Neural progenitor cell (in vitro differentiated cells): ENCODE measurements at places on chromosomes 3 and 15.

- DNase-seq = no peak
Observed at GRCh38 chr15:49370782-49371181, 52.3 kb upstream of the FGF7 start.

- DNase-seq = no peak
Observed at GRCh38 chr15:51349156-51349844, 7.8 kb downstream of the GLDN start.

DNA sequence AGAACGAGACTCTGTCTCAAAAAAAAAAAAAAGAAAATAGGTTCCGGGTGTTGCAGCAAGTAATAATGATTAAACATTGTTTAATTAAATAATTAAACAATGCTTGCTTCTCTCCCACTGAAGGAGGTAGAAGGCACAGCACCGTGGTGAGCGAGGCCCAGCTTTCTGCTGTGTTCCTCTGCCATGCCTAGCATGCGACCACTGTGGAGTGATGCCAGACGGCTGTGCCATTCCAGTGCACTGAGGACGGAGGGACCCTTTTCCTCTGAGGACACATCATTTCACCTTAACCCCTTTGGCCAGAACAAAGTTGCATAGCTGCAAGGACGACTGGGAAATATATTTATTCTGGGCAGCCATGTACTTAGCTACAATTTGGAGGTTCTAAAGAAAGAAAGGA, 322.8 kb upstream of the TPRG1 start:
- DNase-seq = no peak

GRCh38 chr15:40043927-40044716, 5.1 kb upstream of the SRP14 start:
- DNase-seq = no peak

- no peak for DNase-seq
Observed at GRCh38 chr3:135082706-135083105, 287.6 kb downstream of the EPHB1 start.

DNA sequence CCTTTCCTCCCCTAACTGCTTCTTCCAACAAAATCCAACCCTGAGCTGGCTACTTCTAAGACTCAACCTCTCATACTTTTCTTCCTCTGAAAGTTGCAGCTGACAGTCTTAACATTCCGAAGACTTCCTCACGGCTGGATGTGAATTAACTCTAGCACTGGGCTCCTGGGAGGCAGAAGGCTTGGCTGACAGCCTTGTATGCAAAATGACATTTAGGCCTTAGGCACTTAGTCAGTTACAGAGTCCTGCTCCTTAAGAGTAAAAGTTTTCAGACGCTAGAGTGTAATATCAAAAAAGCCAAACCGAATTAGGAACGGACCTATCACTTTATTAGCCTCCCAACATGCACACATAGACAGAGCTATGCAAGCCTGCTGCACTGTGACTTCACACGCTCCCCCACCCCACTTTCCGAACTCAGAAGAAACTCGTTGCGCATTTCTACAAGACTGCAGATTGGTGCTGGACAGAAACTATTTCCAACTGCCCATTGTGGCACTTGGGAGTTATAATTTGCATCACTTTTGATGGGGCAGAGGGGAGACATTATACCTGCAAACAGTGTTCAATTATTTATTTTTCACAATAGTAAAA, 15.5 kb upstream of the ANXA2 start:
- DNase-seq = no peak

GRCh38 chr3:144237351-144237750, 265.7 kb downstream of the DIPK2A start:
- no peak for DNase-seq

DNA sequence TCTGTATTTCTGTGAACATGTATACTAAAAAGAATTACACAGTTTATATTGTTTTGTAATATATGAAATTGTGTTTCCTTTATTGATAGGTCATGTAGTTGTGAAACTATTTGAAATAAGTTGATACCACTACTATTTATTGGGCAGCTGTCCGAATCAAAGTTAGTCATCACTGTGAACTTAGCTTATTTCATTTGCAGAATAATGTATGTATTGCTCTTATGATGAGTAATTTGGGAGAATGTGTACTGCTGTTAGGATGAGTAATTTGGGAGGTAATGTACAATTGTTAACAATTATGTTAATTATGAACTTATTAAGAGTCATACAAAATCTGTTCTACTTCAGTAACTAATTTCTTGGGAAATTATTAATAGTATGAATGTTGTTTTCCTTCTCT, 22.2 kb downstream of the FXR1 start:
- DNase-seq = no peak

DNA sequence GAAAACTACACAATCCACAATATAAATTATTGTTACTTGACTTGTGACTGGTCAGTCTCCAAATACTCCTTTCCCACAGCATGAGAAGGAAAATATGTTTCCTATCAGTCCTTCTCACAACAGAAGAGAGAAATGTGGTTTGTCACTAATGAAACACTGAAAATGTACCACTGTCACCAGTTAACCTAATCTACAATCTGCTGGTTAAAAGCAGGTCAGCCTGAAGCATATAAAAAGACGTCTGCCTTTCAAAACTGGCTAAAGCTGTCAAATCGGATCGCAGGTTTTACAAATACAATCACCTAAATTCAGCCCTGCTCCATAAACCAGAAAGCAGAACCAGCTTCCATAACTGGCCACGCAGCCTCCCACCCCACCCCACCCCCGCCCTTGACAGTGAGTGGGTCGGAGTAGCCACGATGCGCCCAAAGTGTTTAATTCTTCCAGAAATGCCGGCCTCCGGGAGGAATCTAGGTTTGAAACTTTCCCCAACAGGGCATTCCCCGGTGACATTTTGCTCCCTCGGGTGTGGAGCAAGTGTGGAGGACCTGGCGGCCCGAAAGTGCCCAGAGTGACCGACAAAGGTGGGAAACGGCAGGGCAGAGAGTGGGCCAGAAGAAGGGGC, 682 bp downstream of the ETFA start:
- DNase-seq = peak; percentile 36

DNA sequence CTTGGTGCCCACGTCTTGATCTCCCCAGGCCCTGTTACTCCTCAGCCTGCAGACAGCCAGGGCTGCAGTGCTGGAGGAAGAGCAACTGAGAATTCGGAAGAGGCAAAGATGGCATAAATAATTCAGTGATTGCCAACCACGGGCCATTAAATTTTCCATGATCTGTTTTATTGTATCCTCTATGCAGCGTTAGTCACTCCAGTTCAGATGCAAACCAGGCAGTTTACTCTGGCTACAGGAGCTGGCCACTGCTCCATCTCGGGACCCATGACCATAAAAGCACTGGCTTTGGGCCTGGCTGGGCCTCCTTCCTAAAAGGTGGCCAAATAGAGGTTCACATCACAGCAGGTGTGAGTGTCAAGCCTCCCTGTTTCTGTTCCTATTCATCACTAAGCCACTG, 137.6 kb upstream of the TLE3 start:
- no peak for DNase-seq

GRCh38 chr3:20984594-20985205, 766.3 kb downstream of the ZNF385D start:
- DNase-seq = no peak

DNA sequence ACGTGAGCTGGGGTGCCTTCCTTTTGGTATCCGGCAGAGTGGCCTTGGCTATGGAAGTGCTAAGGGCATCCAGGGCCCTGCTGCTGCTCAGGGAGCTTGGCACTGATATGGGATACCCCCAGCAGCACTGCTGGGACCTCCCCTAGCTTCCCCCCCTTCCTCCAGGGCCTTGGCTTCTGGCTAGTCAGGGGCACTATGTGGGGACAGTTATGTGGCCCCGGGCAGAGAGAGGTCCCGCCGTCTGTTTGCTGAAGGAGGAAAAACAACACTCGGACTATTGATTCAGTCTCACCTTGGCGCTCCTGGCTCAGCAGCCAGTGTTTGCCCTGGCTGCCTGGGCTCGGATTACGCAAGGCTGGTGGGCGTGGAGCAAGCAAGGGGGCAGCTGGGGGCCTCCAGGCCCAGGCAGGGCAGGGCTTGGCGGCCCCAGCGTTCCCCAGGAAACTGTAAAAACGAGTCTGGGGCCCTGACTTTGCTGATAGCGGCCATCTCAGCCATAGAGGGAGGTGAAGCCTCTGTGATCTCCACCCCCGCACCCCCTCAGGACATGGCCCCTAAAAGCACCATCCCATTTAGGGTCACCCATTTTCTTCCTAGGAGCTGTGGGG, 5.7 kb downstream of the FURIN start:
- DNase-seq = peak; percentile 61

DNA sequence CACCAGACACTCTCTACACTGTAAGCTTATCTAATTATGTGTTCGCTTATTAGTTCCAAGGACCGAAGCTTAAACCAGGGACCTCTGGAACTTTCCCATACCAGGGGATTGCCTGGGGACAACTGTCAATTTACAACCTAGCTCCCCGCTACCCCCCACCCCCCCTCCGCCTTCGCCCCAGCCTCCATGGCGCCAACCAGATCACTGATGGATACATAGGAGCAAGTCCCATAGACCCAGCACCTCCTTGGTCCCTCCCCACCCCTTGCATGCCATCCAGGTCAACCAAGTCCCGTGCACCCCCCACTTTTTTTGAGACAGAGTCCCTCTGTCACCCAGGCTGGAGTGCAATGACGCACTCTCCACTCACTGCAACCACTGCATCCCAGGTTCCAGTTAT, 930 bp upstream of the PDCD7 start:
- DNase-seq = no peak

- DNase-seq = no peak
Observed at GRCh38 chr3:976006-976405, 116.8 kb upstream of the CNTN6 start.

DNA sequence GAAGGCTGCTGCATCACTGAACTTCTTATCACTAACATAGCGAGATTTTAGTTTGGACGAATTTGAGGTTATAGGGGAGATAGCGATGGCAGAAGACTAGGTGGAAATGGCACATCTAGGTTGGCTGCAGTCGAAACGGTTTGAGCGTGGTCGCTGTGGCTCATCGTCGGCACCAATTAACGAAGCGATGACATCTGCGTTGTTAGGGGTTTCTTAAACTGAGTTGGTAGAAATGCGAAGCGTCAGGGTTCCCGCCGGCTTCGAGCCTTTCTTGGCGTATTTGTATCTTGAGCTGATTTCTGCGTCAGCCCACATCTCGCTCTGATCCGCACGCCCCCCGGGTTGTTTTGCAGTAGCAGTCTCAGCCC, 319 bp downstream of the LNP1 start:
- peak; percentile 72 for DNase-seq

GRCh38 chr3:114855839-114856238, 291.2 kb downstream of the ZBTB20 start:
- DNase-seq = no peak

DNA sequence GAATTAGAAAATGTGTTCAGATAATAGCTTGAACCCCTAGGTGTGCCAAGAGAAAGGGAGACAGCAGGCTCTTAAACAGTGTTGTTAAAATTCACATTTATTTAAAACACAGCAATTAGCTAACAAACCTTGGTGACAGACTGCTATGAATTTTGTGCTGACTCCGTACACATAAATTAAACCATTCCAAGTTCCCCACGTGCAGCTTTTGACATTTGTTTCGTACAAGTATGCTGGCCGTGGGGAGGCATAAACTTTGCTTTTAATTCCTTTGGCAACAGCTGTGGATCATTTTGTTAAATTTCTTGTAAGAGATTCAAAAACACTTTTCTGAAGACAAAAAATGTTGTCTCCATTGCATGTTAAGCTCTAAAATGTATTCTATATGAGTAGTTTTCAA, 465.3 kb downstream of the FGF12 start:
- DNase-seq = no peak

- DNase-seq = peak; percentile 52
Observed at GRCh38 chr3:47283591-47284364, 1.0 kb downstream of the KLHL18 start.

DNA sequence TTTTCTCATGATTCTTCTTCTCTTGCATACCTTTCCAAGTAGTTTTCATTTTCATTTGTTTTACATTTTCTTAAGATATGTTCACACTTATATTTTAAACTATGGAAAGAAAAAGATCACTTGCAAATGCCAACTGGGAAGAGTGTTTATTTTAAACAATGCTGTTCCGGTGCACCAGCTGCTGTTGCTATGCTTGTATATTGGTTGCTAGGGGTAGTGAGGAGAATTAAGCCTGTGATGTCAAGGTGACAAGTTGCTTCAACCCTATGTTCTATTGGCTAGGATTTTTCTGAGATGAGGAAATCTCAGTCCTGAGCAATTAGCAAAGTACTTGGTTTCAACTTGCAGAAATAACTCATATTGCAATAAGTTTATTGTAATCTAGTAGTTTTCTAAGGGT, 500.1 kb downstream of the MFSD1 start:
- DNase-seq = no peak

GRCh38 chr15:63277038-63277892, at the start of gene APH1B:
Gene APH1B (plus strand): TSS chr15:63277605. CDS start chr15:63277624, 19 bp downstream.
- DNase-seq = peak; percentile 87

- DNase-seq = no peak
Observed at GRCh38 chr3:171001957-171002694, 24.4 kb downstream of the SLC2A2 start.

- DNase-seq = no peak
Observed at GRCh38 chr3:151909681-151910405, 36.4 kb downstream of the SUCNR1 start.

DNA sequence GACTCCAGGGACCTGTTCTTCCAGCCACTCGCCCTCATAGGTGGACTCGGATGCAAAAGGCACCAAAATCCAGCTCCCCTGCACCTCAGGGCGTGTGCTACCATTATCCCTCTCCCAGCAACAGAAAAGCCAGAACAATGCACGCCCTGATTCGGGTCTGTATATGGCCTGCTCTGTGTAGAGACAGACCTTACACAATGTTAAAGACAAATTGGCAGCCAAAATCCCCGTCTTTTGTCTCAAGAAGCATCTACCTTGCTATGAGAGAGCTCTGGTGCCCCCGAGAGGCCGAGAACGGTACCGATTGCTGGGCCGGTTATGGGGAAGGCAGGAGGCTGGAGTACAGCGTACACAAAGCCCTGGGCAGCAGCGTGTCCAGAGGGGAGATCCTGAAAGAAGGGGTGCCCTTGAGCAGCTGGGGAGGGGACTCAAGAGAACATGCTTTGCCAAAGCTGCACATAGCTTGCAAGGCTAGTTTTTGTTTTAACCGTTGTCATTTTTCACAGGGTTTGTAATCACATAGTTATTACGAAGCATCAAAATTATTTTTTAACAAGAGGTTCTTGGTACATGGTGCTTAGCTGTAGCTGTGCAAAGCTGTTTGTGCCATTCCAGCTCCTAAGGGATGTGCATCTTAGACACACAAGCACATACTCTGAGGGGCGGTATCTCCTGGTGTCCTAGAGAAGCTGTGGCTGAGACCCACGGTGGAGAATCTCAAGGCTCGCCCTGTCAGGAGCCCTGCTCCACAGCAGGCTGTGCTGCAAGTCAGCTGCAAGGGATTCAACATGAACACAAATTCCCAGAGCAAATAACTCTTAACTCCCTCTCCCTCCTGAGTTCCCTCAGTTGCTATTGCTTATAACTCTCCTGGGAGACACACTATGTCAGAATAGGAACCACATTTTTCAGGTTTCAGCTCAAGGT, 461.5 kb upstream of the PPP2R3A start:
- peak; percentile 94 for DNase-seq

GRCh38 chr3:14649466-14649865, 2.1 kb upstream of the CCDC174 start:
- no peak for DNase-seq

GRCh38 chr3:71958533-71958932, 173.6 kb upstream of the PROK2 start:
- no peak for DNase-seq

GRCh38 chr15:92323525-92323924, 70.2 kb upstream of the ST8SIA2 start:
- DNase-seq = no peak

- DNase-seq = no peak
Observed at GRCh38 chr3:79362571-79363270, 405.1 kb downstream of the ROBO1 start.
